ENCODE measurements at places on chromosomes 3 and 15. TPM values are rescaled to one million over a fixed set of nuclear protein-coding genes. Genes with fewer than 3 reads are reported as not detected.

DNA sequence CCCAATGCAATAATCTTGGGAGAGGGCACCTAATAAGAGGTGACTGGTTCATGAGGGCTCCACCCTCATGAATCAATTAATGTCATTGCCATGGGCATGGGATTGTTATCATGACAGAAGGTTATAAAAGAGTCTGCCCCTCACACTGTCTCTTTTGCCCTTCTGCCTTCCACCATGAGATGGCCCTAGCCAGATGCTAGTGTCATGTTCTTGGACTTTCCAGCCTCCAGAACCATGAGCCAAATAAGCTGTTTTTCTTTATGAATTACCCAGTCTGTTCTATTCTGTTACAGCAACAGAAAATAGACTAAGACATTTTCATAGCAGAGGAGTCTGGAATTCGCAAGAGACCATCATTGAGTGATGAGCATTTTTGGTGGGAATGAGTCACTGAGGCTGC, 16.0 kb upstream of the RAD18 start:
- no peak for DNase-seq

DNA sequence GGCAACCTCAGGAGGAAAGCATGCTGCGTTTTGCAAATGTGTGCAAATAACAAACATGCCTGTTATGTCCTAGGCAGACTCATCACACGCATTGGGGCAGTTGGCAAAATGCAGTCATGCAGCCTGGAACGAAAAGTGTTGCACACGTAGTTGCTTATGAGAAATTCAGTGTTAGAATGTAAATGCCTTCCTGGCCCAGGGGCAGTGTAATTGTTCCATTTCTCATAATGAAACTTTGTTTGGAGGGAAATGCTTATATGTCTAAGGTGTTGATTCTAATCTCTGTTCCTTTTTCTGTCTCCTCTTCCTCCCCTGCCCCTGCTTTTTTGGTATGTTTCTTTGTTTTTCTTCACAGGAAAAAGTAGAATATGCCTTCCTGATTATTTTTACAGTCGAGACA, 156.0 kb downstream of the CACNA1D start:
- DNase-seq: no peak

DNA sequence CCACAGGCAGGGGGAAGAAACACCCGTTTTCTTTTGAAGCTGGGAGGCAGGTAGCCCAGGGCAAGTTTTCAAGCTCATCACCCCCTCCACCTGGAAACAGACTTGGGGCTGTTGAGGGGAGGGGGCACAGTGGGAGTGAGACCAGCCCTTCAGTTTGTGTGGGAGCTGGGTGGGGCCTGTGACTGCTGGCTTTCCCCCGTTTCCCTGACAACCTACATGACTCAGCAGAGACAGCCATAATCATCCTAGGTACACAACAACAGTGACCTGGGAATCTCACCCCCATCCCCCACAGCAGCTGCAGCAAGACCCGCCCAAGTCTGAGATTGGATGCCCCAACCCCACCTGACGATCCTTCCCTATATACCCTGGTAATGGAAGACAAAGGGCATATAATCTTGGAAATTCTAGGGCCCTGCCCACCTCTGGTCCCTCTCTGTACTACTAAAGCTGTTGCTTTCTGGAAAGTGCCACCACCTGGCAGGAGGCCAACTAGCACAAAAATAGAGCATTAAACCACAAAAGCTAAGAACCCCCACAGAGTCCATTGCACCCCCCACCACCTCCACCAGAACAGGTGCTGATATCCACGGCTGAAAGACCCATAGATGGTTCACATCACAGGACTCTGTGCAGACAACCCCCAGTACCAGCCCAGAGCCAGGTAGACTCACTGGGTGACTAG, 422.2 kb upstream of the SGO1 start:
- DNase-seq: no peak

DNA sequence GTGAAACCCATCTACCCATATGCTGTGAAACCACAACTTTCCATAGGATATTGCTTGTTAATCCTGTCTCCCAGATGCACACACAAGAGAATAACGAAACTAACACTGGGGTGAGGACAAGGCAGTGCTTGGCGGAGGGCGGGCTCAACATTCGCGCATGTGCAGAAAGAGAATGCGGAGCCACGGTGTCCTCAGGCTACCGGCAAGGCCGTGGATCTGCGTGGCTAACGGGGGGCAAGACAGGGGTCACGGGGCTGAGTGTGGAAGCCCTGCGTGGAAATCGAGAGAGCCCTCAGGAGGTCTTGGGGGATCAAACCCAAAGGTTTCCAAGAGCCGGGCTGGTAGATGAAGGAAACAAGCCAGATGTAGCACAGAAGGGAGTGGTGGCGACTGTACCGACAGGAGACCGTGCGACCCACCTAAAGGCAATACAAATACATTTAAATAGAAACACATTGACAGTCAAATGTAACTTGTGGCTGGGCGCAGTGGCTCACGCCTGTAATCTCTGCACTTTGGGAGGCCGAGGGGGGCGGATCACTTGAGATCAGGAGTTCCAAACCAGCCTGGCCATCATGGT, 48.5 kb upstream of the TRA2B start:
- peak; percentile 73 for DNase-seq

DNA sequence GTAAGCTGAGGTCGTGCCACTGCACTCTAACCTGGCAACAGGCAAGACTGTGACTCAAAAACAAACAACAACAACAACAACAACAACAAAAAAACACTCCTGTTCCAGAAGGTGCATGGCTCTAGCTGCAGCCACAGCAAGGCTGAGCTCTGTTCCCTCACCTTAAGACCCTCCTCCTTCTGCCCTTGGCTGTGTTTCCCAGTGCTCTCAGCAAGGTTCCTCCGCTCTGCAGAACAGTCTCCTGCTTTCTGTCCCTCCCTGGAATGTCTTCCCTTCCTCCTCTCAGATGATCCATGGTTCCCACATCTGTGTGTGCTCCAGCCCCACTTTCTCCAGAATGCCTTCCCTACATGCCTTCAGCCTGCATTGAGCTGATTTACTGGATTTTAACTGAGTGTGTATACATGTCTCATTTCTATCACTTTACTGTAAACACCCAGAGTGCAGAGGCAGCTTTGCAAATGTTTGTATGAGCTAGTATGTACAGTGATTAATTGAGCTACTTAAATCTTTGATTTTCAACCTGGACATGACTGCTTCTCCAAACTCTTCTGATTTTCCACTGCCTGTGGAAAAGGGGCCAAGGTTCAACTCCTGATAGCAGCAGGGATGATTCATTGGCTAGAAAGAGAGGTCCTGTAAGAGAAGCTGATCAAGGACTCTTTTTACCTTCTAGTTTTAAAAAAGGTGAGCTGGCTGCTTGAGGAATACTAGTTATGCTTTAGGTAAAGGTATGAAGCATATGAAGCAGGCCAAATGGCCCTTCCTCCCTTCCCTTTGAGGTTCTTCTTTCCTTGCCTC, 14.7 kb downstream of the ANKUB1 start:
- no peak for DNase-seq

DNA sequence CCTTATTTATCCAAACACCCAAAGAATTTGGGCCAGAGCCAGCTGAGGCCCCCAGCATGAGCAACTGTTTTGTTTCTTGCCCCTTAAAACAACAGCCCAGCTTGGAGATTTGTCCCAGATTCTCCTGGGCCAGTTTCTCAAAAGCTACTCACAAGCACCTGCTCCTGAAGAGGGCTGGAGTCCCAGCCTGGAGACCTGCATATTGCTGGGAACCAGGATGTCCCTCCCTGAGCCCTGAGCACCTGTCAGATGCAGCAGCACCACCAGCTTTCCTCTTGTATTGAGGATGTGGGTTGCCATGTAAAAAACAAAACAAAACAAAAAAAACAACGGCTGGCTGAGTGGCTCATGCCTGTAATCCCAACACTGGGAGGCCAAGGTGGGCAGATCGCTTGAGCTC, 7.0 kb upstream of the RFT1 start:
- DNase-seq: no peak

DNA sequence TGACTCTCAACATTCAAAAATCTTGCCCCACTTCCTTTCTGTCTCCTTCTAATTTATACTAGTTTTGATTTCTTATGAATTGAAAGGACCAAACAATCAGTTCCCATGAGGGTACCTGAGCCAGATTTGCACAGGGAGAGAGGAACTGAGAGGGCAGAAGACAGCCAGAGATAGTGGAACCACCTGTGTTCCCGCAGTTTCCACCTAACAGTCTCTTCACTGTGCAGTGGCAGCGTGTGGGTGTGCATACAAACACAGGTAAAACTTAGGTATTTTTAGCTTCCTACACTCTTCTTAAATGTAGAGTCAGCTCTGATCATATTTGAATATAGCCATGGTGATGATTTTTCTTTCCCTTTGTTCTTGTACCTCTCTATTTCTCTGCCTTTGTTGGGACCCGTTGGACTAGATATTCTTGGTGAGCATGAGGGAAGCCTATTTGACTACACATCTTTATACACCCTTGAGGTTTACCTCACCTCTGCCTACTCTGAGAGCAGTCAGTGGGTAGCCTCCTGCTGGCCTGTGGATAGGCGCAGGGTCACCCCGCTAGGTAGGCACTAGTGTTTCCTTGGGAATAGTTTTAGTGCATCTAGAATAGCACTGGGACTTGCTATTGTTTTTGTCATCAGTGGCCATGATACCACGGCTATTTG, 58.8 kb downstream of the MAP3K13 start:
- no peak for DNase-seq

- no peak for DNase-seq
Measured at GRCh38 chr3:129796146-129796545, 97.4 kb downstream of the TMCC1 start.

- DNase-seq: peak; percentile 61
Measured at GRCh38 chr3:178385280-178385952, 150.8 kb upstream of the KCNMB2 start.

DNA sequence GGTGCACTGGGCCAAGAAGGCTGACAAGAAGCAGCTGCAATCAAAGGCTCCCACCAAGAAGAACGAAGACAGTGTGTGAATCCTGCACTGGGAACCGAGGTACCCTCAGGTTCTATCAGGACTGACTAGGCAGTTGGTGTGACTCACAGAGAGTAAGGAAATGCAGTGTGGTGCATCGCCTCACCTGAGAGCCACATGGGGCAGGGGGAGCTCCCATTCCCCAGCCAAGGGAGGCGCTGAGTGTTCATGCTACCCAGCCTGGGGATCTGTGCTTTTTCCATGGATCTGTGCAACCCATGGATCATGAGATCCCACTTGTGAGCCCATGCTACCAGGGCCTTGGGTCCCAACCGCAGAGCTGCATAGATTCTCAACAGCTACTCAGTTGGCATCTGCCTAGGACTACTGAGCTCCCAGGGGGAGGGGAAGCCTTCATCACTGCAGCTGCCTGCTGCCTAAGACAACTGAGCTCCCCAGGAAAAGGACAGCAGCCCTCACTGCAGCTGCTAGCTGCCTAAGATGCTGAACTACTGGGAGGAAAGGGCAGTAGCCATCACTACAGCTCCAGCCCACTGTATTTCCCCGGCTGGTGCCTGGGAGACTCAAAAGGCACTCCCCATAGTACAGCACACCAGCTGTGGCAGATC, 6.9 kb upstream of the PLSCR2 start:
- no peak for DNase-seq

DNA sequence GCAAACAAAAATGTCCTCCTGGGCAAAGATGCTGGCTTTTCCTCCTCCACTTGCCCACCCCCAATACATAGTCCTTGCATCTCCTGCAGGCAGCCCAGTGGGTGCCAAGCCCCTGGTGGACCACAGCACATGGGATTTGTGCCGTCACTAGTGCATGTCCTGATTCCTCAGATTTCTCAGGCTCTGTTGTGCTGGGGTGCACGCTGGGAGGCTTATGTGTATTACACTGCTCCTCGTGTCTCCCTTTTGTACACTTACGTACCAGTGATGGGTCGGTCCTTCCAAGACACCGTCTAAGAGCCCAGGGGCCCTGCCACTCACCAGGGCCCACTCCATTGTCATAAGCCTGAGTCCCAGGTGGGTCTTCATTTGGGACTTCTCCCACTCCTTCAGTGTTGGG, 70.1 kb downstream of the PLXNA1 start:
- no peak for DNase-seq

GRCh38 chr3:8488877-8489276, 12.7 kb upstream of the LMCD1 start:
- DNase-seq: peak; percentile 80

GRCh38 chr3:50623840-50624474, 7.0 kb downstream of the MAPKAPK3 start:
- no peak for DNase-seq

DNA sequence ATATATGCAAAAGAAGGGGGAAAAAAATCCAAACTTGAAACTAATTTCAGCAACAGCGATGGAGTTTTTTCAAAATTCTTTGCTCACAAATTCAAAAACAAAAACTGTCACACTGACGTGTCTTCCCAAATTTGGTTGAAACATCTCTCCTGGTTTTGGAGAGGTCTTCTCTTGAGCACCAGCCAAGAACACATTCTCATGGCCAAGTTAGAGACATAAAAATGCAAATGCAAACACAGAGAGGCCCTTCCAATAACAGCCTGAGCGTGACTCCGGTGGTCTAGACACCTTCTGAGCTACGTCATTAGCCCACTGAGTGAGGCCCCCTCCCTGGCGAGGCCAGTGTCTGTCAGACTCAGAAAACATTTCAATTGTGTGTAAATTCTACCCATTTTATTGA, 436.0 kb upstream of the PROK2 start:
- DNase-seq: peak; percentile 36

GRCh38 chr3:155241579-155241978, 51.9 kb downstream of the STRIT1 start:
- peak; percentile 87 for DNase-seq

GRCh38 chr15:48557335-48557734, 88.2 kb downstream of the FBN1 start:
- DNase-seq: no peak

DNA sequence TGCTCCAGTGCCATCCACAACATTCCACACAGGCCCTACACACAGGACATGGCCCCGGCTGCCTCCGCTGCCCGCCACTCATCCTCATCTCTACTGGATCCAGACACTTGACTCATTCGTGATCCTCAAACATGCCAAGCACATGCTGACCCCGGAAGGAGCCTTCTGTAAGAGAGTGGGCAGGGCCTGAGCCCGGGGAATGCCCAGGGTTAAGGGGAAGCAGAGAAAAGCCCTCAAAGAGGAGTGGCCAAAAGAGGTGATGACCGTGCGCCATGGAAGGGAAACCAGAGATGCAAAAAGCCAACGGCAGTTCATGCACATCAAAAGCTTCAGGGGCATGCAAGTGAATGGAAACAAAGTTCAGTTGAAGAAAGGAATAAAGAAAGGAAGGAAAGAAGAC, 46.1 kb downstream of the RFTN1 start:
- no peak for DNase-seq

Gene CHRNA7
- not detected for total RNA-seq

Gene CDHR4
- total RNA-seq: not detected

Gene LEKR1
- 0.97 TPM for total RNA-seq

Gene CP
- total RNA-seq: not detected

Gene ZMAT3
- 44.9 TPM for total RNA-seq

Gene GPR149
- total RNA-seq: not detected

Gene SPESP1
- total RNA-seq: 3.0 TPM

Gene OR5AC2
- not detected for total RNA-seq

Gene SH3BP5
- 10.3 TPM for total RNA-seq

Gene RTP4
- total RNA-seq: 2.6 TPM

All from fibroblast of villous mesenchyme (primary cell).